Activated naive CD4-positive, alpha-beta T cell treated with anti-CD3 and anti-CD28 coated beads for 36 hours (primary cell): ENCODE measurements at places on chromosomes 5 and 9.
A peak's percentile ranks its signal among the peaks of the same experiment; 100 is the strongest.

DNA sequence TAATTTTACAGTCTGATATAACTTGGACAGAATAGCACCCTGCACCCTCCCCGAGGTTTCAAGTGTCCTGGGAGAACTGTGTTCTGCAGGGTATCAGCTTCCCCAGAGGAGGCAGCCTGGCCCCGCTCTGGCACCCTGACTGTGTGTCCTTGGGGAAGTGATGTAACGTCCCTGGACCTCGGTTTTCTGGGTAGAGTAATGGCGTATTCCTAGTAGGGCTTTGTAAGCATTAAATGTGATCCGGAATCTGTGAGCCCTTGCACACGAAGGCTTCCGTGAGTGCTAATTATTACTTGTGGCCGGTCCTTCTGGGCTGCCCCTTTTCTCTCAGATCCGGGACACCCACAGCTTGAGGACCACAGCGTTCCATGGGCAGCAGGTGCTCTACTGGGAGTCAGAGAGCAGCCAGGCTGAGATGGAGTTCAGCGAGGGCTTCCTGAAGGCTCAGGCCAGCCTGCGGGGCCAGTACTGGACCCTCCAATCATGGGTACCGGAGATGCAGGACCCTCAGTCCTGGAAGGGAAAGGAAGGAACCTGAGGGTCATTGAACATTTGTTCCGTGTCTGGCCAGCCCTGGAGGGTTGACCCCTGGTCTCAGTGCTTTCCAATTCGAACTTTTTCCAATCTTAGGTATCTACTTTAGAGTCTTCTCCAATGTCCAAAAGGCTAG lies 1.0 kb upstream of the CACFD1 start:
- DNase-seq: no peak

DNA sequence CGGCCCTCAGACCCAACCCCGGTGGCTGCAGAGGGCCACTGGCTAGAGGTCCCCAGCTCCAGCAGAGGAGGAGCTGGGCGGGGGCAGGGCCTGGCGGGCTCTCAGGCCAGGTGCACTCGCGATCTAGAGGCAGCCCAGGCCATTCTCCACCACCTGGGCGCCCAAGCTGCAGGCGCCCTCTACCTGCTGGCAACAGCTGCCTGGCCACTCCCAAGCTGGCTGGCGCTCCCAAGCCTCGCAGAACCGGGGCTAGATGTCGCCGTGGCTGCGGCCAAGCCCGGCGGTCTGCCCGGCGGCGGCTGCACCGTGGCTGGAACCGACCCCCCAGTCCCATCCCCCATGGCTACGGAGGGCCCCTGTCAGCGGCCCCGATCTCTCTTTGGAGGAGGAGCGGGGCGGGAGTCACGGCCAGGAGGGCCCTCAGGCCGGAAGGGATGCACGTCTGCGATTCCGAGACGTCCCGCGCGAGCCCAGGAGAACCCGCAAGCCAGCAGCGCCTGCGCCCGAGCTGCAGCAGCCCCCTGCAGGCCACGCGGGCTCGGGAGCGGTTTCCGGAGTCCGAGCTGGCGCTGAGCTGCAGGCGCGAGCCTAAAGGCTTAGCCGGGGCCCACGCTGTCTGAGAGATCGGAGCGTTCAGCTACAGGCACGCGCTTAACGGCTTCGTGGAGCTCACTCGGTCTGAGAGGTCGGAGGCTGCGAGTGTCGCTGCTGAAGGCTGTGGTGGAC lies 44.3 kb upstream of the BICD2 start:
- DNase-seq: peak; percentile 72

GRCh38 chr5:177588413-177588909 lies 3.5 kb upstream of the TMED9 start:
- no peak for DNase-seq

DNA sequence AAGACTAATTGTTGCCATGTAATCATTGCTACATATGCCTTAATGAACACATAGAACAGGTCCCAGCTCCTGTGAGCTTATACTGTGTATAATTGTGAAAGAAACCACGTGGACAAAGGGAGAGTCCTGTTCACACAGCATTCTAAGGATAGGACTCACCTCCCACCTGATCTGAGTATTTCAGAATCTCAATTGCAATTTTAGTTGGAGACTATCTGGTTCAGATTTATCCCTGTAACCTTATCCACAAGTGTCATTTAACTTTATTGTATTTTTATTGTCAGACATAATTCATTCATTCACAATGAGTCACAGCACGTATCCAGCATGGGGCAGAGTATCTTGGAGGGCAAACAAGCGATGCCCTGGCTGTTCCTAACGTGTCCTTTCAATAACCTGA lies 448.3 kb downstream of the NTRK2 start:
- no peak for DNase-seq

DNA sequence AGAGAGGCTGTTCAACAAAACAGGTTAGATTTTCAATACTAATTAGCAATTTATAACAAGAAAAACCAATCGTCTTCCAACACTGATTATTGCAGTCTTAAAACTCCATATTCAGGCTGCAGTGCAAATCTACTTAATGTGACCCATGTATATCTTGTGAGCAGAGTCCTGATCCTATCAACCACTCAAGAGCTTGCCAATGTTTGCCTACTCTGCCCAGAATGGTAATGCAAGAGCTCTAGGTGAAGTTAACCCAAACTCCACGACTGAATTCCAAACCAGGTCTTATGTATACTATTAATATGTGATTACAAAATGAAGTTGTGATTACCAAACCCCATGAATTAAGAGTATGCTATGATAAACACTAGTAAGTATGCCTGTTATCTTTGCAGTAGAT lies 17.1 kb downstream of the EFNA5 start:
- no peak for DNase-seq

DNA sequence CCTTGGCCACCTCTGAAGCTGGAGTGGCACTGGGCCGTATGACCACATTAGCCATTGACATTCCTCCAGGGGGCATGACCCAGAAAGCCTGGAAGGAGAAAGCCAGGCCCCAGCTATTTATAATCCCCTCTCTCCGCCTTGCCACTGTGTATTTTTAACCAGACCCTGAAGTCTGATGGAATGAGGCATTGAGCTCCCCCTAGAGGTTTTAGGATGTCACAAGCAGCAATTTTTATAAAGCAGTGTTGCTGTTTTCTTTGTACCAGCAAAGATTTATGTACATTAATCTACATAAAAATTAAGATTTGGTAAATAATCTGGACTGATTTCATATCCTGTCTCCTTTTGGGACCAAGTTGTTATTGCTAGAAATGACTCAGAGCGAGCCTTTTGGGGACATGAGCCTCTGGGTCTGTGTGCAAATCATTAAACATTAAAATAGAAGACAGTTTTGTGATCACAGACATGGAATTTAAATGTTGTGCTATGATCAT lies 127.1 kb downstream of the TRIO start:
- DNase-seq: no peak

DNA sequence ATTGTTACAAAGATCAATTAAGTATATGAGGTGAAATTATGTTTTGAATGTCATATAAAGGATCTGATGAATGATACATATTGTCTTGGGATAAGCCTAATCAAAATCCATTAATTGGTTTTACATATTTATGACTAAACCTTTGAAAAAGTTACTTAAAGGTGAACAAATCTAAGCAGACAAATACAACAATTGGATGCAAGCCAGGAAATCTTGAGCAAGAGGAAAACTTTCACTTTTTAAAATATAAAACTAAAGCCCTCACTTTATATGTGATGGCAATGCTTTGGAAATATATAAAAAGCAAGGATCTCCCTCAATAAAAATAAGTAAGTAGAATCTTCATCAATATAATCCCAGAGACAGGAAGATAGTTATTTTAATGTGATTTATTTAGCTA lies 80.1 kb downstream of the EDIL3 start:
- no peak for DNase-seq

GRCh38 chr5:159515909-159516415 lies 185.7 kb upstream of the IL12B start:
- peak; percentile 87 for DNase-seq

- no peak for DNase-seq
Observed at GRCh38 chr5:94250985-94251384, 367.4 kb downstream of the KIAA0825 start.

GRCh38 chr5:169567079-169567478 lies 16.5 kb upstream of the SPDL1 start:
- peak; percentile 9 for DNase-seq

DNA sequence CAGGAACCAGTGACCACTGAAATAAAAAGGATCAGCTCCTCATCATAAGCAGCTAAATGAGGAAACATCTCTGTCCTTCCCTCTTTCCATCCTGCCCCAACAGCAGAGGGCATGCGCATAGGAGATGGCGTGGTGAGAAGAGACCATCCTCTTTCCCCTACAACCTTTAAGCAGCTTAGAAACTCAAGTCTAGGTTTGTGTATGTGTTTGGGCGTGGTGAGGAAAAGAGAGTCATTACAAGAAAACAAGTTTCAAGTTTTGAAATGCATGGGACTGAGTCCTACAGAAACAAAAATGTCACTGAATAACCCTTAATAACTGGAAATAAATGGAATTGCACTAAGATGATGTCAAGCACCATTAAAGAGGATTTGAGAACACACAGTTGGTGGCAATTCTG lies 96.4 kb upstream of the IL12B start:
- peak; percentile 15 for DNase-seq

DNA sequence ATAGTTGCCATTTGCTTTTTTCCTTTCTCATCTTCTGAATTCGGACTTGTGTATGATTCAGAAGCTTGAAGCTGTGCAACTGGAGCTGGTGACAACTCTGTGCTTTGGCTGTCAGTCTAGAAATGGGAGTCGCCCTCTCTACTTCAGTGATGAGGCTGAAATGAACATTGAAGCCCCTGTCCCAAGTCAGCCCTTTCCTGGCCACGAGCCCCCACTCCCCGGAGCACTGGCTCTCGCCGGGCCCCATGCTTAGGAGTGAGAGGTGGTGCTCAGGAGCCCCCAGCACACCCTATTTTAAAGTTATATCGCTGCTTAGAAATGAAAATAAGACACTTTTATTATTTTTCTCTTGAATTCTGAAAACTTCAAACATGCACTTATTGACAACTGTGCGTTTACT lies 66.0 kb downstream of the PSMB7 start:
- DNase-seq: no peak

DNA sequence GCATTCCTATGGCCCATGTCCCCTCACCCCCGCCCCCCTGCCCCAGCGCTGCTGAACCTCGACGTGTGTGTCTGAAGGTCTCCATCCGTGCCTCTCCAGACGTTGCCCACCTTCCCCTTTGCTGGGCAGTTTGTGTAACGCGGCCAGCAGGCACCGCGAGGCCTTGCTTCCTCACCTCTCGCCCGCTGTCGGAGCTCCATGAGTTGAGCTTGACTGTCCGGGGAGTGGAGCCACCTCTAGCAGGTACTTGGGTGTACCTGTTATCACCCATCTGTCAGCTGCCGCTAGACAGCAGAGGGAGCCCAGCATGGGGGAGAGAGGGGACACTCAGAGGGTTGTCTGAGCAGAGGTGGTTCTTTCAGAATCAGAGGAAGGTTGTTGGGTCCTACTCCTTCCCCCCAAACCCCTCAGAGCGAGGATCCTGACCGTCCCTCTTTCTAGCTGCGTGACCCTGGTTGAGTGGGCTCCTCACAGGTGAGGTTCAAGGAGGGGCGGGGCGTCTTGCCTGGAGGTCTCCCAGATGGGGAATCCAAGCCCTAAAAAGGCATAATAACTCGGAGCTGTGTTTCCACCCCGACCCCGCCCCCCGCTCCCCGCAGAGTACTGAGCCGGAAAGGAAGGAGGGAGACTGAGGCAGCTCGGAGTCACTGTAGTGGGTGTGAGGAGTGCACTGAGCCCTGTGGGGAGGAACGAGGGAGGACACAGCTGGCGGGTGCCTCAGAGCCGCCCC lies 184.7 kb downstream of the C9orf50 start:
- no peak for DNase-seq

DNA sequence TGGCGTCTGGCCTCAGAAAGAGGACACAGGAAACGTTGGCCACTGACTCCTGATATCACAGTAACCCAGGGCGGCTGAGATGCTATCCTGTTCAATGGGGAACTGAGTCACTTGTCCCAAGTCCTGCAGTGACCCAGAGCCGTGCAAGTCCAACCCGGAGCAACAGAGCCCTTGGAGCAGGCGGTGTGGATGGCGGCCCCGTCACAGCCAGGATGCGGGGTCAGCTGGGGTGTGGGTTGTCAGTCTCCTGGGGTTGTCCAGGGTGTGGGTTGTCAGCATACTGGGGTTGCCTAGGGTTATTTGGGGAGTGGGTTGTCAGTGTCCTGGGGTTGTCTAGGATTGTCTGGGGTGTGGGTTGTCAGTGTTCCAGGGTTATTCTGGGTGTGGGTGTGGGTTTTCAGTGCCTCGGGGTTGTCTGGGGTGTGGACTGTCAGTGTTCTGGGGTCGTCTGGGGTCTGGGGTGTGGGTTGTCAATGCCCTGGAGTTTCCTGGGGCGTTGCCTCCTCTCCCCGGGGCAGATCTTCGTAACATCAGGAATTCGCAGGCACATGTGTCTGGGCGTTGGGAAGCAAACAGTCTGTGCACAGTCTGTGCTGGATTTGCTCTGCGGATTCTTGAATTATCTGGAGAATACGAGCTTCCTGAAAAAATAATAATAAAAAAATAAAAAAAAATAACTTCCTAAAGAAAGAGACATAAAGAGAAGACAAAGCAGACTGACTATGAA lies 257.5 kb downstream of the PARP8 start:
- DNase-seq: no peak

- DNase-seq: no peak
Observed at GRCh38 chr5:98103807-98104206, 669.7 kb upstream of the RGMB start.

DNA sequence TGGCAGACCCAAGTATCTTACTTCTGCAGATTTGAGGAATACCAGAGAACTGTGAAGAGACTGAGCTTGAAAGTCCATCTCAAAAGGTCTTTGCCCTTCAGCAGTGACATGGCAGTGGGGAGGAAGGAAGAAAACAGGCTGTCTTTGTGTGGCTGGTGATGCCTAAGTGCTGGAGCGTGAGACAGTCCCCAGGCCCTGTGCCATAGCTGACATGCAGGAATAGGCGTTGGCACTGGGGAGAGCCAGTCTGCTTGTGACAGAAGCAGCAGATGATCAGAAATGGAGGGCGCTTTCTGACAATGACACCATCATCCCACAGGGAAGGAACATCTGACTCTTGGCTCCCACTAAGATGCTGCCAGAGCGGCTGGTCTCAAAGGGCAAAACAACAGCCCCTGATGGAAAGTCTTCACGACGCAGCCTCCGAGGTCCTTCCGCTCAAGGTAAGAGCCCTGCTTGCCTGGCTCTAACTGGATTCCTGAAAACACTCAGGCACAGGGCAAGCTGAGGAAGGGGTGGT lies 15.5 kb upstream of the GLRX start:
- DNase-seq: no peak

GRCh38 chr9:113350937-113351336 lies 1.6 kb downstream of the BSPRY start:
- DNase-seq: peak; percentile 68

DNA sequence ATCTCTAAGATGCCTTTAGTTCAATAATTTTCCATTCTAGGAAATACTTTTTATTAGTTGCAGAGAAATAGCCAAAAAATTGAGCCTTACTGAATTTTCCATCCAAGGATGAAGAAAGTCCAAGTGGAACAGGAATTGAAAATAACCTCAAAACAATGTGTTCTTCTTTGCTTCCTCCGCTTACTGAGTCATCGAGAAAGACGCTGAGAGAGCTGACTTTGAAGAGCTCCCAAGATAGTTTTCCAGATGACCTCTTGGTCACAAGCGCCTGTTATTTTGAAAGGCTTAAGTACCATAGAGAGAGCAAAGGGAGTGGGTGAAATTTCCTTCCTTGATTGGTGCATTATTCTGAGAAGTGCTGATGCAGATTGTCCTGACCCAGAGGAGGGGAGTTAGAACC lies 253.5 kb upstream of the ATP10B start:
- no peak for DNase-seq

GRCh38 chr5:80804332-80804731 lies 149.5 kb upstream of the DHFR start:
- no peak for DNase-seq

- no peak for DNase-seq
Observed at GRCh38 chr5:90549729-90550275, 8.8 kb upstream of the ADGRV1 start.

- no peak for DNase-seq
Observed at GRCh38 chr9:127452691-127453090, 1.4 kb downstream of the LRSAM1 start.
